ENCODE measurements at places on chromosomes 11 and 22.

DNA sequence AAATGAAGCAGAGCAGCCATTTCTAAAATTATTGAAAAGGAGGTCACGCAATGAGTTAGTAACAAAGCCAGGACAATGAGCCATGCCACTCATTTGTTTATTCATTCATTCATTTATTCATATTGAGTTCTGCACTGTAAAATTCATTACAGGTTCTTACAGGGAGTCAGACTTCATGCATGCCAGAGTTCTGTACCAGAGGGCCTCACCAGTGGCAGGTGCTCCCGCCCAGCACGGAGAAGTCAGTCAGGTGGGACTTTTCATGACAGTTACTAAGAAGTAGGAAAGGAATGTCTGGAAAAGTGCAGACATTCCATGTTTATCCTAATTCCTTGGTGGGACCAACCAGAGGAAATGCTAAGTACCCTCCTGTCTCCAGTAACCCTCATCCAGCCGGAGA, 217.5 kb upstream of the BLID start:
- DNase-seq, result no peak

DNA sequence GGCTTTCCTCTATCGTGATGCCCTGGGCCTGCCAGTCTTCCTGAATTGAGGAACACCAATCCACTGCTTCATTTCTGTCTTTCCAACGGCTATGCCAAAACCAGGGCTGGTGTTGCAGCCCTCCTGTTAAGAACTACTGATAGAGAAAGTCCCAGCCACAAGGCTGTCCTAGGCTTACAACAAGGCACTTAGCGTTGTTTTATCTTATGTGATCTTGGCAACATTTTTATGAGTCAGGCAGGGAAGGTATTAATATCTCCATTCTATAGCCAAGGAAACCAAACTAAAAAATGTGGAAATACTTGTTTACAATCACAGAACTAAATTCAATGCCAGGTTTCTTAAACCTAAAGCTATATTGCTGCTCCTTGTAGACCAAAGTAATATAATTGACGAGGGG, 89.9 kb upstream of the AMOTL1 start:
- no peak for DNase-seq

DNA sequence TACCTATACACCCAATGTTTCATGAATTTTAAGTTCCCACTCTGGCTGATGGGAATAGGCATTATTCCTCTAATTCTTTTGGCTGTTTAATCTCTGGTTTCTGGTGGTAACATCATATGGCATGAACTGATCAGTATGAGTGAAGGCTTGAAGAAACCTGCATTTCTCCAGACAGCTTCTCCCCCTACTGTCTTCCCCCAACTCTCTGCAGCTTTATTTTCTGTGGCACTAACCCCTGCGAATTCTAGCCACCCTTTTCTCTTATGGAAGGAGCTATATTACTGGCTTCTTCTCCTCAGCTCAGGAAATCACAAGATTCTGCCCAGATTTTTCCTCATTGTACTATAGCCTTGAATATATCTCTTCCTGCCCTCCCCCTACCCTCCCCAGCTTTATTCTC, 57.1 kb downstream of the CASP12 start:
- DNase-seq, result no peak

GRCh38 chr11:43489869-43490465, 131.2 kb downstream of the TTC17 start:
- no peak for DNase-seq

GRCh38 chr11:121657146-121657545, 204.4 kb upstream of the SORL1-AS1 start:
- DNase-seq, result no peak

DNA sequence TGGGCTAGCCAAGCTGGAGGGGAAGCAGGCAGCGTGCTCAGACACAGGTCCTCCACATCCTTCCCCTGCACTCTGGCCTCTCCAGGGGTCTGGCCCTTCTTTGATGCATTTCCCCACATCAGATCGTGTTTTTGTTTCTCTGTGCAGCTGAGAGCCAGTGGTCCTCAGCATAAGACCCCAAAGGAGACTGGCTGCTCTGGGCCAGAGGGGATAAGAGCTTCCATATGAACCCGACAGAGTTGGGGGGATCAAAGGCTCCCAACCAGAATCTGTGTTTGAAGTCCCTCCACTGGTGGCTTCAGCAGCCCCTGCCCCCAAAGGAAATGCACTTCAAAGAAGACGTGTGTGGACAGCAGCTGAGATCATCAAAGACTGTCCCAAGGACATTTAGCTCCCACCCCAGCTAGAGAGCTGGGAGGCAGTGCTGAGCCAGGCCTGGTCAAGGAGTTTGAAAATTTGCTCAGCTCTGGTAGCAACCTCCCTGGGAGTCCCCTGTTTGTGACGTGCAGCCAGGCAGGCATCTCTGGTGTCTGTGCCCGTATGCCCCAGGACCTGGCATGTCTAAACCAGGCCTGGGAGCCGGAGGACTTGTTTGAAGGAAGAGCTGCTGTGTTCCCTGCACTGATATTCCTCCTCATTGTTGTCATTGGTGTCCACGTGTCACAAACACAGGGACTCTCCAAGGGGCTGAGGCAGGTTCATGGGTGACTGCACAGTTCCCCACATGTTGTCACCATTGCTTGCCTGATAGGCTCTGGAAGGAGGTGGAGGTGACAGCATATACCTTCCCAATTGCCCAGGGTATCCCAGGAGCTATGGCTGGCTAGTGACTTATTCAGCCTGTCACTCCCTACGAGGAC, 99.0 kb downstream of the AMOTL1 start:
- no peak for DNase-seq

All from activated T-cell treated with anti-CD3 and anti-CD28 coated beads, Interleukin-2, amount 50 U/mL, for 48 hours (primary cell).